RWPE1 (cell line): ENCODE measurements at places on chromosomes 6 and 20.

GRCh38 chr6:130970839-130971410 is 92.1 kb downstream of the EPB41L2 start:
- DNase-seq: no peak

GRCh38 chr6:150203871-150204545 is 61.2 kb downstream of the PPP1R14C start:
- DNase-seq: no peak

GRCh38 chr6:22409486-22409885 is 112.7 kb upstream of the PRL start:
- no peak for DNase-seq

GRCh38 chr6:40379811-40380210 is 207.4 kb downstream of the LRFN2 start:
- DNase-seq: no peak

GRCh38 chr6:103893141-103893581 is 966.6 kb downstream of the HACE1 start:
- no peak for DNase-seq

DNA sequence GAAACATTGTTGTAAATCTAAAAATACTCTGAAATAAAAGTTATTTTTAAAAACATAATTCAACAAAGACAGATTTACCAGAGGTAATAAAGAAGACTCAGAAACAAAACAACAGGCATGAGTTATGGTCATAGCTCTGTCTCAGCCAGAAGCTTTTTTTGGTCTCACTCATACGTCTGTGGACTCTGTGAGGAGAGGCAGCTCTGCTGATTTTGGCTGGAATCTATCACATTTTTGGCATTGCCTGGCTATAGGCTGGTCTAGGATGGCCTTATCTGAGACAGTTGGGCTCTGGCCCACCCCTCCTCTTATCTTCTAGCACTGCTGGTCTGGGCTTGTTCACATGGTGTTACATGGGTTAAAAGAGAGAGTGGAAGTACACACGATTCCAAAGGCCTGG is 514.0 kb upstream of the BTBD3 start:
- DNase-seq: no peak

DNA sequence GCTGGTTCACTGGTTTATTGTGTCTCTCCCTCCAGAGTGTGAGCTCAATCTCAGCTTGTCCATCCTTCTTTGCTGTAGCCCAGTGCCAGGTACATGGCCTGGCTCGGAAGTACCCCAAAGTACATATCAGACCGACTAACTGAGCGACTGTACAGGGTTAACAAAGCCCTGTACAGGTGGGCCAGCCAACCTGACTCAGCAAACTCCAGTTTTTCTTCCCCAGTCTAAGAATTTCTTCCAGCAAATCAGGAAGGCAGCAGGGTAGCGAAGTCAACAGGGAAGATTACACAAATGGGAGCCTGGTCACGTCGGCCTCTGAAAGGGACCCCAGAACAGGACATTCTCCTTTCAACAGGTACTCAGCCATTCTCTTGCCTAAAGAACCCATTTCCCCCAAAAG is 31.3 kb downstream of the ZMYND8 start:
- no peak for DNase-seq

- DNase-seq: peak; percentile 34
Observed at GRCh38 chr6:1482381-1483166, 93.2 kb downstream of the FOXF2 start.

GRCh38 chr6:85771925-85772430 is 129.3 kb upstream of the SYNCRIP start:
- DNase-seq: no peak

- DNase-seq: no peak
Observed at GRCh38 chr6:168152306-168152963, 73.4 kb upstream of the FRMD1 start.

- no peak for DNase-seq
Observed at GRCh38 chr6:112485827-112486212, 138.7 kb downstream of the RFPL4B start.

DNA sequence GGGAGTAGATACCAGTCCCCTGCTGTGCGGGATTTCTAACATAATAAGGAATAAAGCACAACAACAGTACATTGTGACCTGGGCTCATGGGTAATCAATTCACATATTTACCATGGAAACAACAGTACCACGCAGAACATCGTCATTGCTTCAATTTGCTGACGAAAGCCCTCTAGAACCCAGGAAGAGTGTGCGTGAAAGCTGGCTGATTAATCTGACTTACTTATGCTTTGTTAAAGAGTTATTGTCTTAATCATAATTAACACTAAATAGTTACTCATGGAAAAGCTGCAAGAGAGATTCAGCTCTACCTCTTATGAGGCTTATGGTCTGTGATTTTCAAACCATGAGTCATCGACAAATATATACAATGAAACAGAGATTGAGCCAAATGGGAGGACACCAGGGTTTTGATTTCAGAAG is 644.3 kb upstream of the AGPAT4 start:
- peak; percentile 40 for DNase-seq

GRCh38 chr6:149961728-149962425 is 1.9 kb upstream of the ULBP1 start:
- no peak for DNase-seq

- peak; percentile 8 for DNase-seq
Observed at GRCh38 chr6:74356391-74356790, 660.4 kb downstream of the CD109 start.

DNA sequence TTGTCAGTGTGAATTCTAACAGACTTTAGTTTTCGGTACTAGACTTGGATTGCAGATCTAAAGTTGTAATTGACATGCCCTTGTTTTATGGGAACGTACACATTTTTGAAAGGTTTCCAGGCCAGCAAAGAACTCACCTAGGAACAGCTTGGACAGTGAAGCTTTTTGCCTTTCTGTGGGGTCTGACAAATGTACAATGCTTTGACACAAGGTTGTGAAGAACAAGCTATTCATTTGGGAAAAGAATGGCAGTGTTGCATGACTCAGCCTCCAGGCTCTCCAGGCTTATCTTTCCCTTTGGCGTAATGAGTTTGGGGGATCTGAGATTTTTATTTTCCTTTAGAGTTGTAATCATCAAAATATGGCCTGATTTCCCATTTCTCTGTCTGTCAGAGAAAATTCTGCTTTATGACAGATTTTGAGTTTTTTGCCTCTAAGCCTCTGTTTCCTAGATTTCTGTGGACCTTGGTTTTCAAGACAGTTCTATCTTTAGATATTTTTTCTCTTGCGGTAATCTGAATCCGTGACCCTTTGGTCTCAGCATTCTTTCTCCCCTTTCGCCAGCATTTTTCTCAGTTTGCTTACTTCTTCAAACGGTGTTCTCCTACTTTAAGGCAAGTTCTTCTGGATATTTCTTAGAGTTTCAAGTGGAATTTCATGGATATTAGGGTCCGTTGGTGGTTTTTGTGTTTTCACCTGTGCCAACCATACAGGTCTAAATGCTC is 221.0 kb downstream of the ADGB start:
- DNase-seq: no peak

- DNase-seq: peak; percentile 21
Observed at GRCh38 chr6:6758915-6759654, 170.6 kb downstream of the LY86 start.

DNA sequence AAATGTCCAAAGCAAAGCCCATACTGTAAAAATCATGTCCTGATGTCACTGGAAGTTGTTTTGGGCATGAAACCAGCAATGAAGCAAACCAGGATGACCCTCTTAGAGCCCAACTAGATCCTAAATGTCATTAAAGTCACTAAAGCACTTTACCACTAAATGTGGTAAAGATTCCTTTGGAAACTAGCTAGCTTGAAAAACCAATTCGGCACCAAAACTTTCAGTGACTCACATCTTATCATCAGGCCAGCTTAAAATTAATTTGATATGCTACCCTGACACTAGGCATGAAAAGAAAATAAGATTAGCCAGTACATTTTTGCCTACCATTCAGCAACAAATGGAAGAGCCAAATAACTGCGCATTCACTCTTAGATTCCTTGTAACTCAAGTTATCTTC is 145.8 kb downstream of the PACRG start:
- DNase-seq: no peak

DNA sequence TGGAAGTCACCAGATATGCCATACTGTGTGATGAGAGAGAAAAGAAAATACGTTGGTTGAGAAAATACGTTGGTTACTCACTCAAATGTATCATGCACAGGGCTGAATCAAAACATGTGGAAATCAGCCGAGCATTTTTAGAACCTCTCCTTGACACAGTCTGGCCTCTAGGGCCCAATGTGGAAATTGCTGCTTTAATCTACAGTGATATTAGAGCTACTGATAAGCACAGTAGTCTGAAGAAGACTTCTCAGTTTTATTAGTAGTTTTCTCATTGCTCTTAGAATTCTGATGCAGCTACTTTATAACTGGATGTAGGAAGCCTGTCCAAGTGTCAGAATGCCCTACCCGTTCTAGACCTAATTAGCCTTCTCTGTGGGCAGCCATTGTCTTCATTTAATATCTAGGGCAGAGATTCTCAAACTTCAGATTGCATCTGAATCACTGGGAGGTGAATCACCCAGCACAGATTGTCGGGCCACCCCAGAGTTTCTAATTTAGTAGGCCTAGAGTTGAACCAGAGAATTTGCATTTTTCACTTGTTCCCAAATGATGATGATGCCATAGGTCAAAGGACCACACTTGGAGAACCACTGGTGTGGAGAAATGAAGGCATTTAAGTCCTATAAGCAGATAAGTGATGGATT is 229.1 kb downstream of the PLCB1 start:
- DNase-seq: no peak

GRCh38 chr6:21844120-21844917 is 250.8 kb downstream of the SOX4 start:
- DNase-seq: no peak

GRCh38 chr6:155004576-155005372 is 9.7 kb downstream of the TIAM2 start:
- no peak for DNase-seq
